ENCODE measurements at places on chromosomes 13 and 19.
A peak's percentile ranks its signal among the peaks of the same experiment; 100 is the strongest.

- DNase-seq: no peak
Observed at GRCh38 chr13:110942248-110942981, 27.5 kb upstream of the ANKRD10 start.

- DNase-seq: no peak
Observed at GRCh38 chr13:74646091-74646490, 511.9 kb upstream of the KLF12 start.

GRCh38 chr13:43389573-43389972 lies 366.2 kb downstream of the DNAJC15 start:
- DNase-seq: no peak

GRCh38 chr13:104043184-104043583 lies 977.0 kb upstream of the SLC10A2 start:
- DNase-seq: no peak

DNA sequence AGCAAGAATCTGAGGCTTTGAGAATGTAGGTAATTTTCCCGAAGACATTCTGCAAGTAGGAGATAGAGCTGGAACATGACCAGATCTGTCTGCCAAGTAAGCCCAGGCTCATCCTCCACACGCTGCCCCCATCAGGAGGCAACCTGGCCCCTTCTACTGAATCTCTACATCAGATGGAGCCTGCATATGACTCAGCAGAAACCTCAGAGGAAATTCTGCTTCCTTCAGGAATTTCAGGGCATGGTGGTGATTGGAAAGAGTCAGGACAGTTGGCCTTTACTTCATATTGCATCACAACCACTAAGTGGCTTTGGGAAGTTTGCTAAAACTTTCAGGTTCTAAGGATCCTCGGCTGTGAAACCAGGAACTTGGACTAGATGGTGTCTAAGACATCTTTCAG lies 85.2 kb downstream of the LRRC63 start:
- no peak for DNase-seq

DNA sequence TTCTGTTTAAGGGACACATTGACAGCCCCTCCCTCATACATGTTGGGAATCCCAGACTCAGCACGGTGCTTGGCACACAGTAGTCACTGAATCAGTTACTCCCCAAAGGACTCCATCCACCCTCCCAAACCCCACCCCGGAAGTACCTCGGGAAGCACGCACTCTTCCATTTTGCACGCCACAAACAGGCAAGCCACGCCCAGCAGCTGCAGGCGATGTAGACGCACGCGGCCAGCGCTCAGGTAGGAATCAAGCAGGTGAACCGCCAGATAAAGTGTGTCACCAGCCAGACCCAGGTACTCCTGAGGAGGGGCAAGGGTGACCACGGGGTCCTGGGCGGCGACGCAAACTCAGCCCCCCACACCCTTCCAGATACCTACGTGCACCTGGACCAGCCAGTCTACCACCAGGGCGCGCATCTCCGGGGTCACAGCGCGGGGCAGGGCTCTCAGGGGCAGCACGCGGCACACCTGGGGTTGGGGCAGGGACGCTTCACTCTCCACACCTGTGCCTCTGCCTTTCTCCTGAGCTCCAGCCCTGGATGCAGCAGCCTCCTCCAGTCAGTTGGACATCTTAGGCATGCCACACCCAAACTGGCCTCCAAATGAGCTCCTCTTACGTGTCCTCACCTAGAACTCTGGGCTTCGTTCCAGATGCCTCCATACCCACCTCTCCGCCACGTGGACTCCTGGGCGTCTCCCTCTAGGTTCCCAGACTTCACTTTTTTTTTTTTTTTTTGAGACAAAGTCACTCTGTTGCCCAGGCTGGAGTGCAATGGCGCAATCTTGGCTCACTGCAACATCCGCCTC lies 1.9 kb downstream of the CCNP start:
- DNase-seq: no peak

GRCh38 chr13:80284290-80284689 lies 56.6 kb downstream of the SPRY2 start:
- no peak for DNase-seq

- peak; percentile 34 for DNase-seq
Observed at GRCh38 chr19:3507371-3508120, 1.4 kb downstream of the FZR1 start.

- DNase-seq: no peak
Observed at GRCh38 chr13:99015606-99016490, 38.0 kb upstream of the DOCK9 start.

- DNase-seq: no peak
Observed at GRCh38 chr19:41323430-41324125, 13.6 kb downstream of the CCDC97 start.

- DNase-seq: no peak
Observed at GRCh38 chr19:1087813-1088415, 7.3 kb downstream of the POLR2E start.

DNA sequence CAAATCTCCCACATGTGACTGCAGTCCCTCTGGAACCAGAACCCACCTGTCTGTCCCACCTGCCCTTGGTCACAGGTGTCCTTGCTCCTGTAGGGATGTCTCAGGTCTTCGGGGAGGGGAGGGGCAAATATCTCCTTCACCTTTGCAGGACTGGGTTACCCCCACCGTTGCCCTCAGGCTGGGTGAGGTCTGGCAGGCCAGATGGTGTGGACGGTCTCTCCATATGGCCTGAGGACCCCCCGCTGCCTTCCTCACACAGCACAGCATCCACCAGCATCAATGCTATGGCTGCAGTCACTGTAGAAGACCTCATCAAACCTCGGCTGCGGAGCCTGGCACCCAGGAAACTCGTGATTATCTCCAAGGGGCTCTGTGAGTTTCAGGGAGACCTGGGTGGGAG lies 10.0 kb downstream of the SLC5A5 start:
- DNase-seq: no peak

- no peak for DNase-seq
Observed at GRCh38 chr19:376111-376470, 31.5 kb upstream of the MIER2 start.

Data from stimulated activated CD4-positive, alpha-beta T cell treated with anti-CD3 and anti-CD28 coated beads, Interleukin-1b, Interleukin-23, amount 100 ng/mL, for 4 hours (primary cell).